ENCODE measurements at places on chromosomes 3 and 15.

- peak; percentile 29 for DNase-seq
Measured at GRCh38 chr3:56800832-56801661, 702 bp downstream of the ARHGEF3 start.

DNA sequence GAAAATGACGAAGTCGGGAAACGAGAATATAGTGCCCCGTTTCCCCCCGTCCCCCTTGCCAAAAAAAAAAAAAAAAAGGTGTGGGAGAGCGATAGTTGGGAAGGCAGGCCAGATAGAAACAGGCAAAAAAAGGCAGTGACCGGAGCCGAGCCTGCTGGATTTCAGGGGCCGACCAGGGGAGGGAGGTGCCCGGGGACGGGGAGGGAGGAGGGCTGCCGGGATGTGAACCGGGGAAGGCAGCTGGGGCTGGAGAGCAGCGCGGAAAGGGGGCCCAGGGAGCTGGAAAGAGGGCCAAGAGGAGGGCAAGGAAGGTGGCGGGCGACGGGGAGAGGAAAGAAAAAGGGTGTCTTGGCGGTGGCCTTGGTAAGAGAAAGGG, 837 bp downstream of the LRRN1 start:
- DNase-seq, result no peak

GRCh38 chr15:40582726-40583246, 11.3 kb upstream of the KNL1 start:
- peak; percentile 44 for DNase-seq

DNA sequence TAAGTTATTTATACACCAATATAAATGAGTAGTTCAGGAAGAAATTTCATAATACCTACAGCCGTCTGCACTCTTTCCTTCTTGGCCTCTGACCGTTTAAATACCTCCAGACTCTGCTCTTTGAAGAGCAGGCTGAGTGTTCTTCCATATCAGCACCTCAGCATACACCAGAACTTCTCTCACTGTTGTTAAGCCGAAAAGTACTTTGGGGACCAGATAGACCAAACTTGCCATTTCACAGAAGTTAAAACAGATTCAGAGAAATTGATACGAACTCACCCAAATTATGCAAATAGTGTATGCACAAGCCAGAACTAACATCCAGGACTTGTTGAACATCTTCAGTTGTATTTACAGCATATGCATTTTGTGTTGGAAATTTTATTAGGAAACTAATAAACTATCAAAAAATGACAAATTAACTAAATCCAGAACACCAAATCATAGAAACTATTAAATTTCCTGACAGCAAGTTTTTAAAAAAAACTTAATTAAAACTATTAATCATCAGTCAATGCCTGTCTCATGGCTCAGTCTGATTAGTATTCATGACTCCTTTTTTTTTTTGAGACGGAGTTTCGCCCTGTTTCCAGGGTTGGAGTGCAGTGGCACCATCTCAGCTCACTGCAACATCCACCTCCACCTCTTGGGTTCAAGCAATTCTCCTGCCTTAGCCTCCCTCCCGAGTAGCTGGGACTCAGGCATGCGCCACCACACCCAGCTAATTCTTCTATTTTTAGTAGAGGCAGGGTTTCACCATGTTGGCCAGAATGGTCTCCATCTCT, 24.1 kb downstream of the CGGBP1 start:
- no peak for DNase-seq

DNA sequence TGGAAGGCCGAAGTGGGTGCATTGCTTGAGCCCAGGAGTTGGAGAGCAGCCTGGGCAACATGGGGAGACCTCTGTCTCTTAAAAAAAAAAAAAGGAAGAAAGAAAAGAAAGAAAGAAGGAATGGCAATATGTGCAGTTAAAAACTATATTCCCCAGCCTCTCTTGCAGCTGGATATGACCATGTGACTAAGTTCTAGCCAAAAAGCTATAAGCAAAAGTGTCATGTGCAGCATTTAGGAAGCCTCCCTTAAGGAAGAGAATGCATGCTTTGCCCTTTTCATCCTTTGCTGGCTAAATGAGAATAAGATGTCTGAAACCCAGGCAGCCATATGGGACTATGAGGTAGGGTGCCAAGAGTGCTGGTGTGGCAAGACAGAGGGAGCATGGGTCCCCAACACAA, 21.8 kb downstream of the CYP19A1 start:
- no peak for DNase-seq

DNA sequence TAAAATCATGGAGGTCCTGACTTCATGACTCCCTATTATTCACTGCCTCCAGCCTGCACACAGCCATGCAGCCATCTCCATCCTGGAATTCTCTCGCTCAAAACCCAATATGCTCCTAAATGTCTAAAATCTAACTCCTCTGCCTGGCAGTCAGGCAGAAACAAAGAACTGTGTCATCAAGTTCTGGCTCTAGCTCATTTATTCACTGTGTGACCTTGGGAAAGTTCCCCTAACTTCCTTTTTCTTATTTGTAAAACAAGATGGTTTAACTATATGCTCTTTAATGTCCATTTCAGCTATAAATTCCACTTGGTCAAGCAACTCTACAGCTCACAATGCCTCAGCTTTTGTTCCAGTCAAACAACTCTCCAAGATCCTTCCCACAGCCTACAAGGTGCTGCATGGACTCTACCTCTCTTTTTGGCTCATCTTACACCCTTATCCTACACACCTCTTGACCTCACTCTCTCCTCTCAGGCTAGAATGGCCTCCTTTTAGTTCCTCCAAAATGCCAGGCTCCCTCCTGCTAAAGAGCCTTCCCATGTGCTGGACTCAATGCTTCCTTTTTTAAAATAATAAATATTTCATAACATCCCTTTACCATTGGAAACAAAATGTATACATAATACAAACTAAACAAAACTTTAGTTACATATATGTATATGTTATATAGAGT, 16.4 kb downstream of the PIK3CB start:
- no peak for DNase-seq

- DNase-seq, result no peak
Measured at GRCh38 chr3:188568736-188569135, 414.8 kb downstream of the LPP start.

DNA sequence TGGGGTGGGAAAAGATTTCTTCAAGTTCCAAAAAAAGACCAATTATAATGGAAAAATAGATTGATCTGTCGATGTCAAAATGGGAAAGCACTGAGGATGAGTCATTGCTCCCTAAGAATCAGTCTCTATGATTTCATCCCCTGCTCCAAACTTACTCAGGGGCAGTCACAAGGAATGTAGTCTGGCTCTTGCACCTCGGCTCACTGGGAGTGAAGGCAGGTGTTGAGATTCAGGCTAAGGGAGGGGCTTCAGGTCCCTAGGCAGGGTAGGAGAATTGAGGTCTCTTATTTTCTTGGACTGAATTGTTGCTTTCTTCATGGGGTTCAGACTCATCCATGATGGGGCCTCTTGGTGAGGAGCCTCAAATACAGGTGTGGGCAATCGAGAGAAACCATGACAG, 14.2 kb downstream of the ESYT3 start:
- DNase-seq, result no peak

DNA sequence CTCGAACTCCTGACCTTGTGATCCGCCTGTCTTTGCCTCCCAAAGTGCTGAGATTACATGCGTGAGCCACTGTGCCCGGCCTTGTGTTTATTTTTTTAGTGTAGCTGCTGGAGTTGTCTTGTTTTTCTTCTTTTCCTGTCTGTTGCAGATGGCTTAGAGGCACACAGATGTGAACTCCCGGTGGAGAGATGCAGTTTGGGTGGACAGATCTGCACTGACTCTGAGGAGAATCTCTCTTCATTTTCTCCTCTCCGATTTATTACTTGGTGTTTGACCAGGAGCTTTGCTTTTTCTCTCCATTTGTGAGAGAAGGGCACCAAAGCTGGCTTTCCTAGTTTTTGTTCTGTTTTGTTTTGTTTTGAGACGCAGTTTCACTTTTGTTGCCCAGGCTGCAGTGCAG, 62.7 kb downstream of the USP13 start:
- DNase-seq, result no peak

DNA sequence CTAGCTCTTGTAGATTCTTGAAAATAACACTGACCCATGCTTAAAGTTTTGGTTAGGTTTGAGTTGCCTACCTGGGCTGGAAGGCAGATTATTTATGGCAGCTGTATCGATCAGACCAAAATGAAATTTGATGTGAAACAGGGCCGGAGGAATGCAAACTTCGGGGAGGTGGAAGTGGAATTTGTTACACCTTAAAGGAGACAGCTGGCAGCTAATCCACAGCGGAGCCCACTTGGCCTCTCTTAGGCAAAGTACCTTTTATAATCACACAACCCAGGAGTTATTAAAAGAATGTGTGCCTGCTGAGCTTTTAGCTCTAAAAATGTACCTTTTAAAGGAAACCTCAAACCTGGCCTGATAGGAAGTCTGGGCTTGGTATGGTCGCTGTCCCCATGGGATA, 250.9 kb upstream of the TPM1 start:
- no peak for DNase-seq

- no peak for DNase-seq
Measured at GRCh38 chr3:33145221-33145900, 31.5 kb downstream of the CRTAP start.

- no peak for DNase-seq
Measured at GRCh38 chr15:62564886-62565633, 400.0 kb upstream of the C2CD4B start.

DNA sequence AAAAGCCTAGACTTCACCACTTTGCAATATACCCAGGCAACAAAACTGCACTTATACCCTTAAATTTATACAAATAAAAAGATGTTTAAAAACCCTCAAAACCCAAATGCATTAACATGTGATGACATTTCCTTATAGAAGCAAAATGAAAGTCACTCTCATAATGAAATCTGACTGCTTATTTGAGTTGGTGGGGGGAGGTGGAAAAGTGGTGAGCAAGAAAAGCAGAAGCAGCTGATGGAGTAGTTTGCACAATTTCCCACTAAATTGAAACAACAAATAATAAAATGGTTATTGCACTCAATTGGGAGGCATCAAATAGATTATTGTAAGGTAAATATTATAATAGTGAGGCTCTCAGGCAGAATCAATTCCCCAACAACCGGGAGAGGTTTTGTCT, 54.0 kb upstream of the GADL1 start:
- no peak for DNase-seq

- peak; percentile 71 for DNase-seq
Measured at GRCh38 chr15:81292523-81293001, 31.4 kb downstream of the STARD5 start.

DNA sequence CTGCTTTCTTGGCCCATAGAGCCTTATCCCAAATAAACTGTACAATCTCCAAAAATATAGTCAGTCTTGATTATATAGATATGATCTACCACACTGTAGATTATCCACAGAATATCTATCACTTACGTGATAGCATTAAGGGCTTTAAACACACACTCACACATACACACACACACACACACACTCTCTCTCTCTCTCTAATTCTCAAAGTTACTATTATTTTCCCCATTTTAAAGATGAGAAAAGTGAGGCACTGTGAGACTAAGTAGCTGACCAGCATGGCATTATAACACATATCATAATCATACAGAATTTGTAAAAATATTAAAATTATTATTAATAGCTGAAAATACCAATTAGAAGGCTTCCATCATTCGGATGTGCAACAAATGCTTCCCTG, 4.2 kb downstream of the TBC1D5 start:
- DNase-seq, result no peak

- no peak for DNase-seq
Measured at GRCh38 chr3:136069933-136070332, 104.4 kb downstream of the PPP2R3A start.

DNA sequence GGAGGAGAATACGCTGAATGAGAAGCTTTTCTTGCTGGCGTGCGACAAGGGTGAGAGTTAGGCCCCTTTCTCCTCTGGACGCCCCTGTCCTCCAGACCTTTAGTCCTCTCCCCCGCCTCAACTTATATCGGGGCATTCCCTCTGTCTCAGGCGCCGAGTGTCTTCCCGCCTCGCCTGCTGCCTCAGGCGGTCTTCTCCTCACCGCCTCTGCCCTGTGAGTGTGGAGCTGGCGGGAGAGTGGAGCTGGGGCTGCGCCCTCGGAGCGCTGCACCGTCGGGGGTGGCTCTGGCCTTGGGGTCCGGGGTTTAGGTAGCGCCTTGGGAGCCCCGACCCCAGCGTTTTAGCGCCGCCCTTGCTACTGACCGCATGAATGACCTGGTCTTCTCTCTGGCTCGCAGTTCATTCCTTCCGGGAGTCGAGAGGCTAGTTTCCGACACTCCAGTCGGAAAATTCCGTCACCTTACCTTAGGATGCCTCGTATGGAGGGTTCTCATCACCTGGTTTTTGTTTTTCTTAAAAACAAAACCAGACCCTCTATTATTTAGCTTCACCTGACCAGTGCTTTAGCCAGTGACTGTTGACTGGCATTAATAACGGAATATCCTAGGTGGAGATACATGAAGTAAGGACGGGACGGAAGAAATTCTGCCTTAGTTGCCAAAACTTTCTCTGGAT, 985 bp downstream of the TRPC1 start:
- DNase-seq, result no peak

- DNase-seq, result no peak
Measured at GRCh38 chr15:46409841-46410301, 775.0 kb downstream of the SQOR start.

GRCh38 chr3:150286390-150287147, 121.5 kb upstream of the TSC22D2 start:
- peak; percentile 59 for DNase-seq

DNA sequence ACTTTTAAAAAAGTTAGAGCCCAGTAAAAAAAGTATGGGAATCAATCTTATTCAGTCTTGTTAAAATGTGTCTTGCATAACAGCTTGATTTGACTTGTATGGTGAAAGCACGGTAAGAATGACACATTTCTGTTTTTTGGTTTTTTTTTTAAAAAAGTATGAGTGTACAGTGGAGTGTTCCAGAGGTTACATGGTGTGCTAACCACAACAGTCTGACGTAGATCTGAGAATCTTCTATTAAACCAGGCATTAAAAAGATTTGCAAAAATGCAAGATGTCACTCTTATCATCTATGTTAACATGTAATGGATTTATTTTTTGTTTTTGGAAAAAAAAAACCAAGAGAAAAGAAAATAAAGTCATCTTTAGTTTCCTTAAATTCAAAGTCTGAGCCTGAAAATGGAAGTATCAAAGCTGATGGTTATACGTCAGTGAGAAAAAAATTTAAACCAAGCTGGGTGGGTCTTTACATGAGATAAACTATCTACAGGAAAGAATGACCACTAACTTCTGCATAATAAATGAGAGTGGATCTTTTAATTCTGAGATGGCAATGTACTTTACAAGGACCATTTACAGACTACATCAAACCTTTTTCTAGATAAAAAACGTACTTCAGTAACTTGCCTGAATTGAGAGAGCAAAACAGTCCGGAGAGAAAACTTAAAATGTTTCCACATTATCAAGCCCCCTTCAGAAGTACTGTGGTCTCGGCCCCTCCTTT, 1.6 kb downstream of the GABPB1 start:
- peak; percentile 69 for DNase-seq

GRCh38 chr3:72152551-72153476, 367.9 kb upstream of the PROK2 start:
- DNase-seq, result no peak

All from CD4-positive, alpha-beta T cell treated with Interleukin-10 for 1 hour (primary cell).